ENCODE measurements at places on chromosomes 13 and 19. TPM values are rescaled to one million over a fixed set of nuclear protein-coding genes. Genes with fewer than 3 reads are reported as not detected.

GRCh38 chr13:78701383-78701782, 42.4 kb upstream of the OBI1 start:
- H3K27ac ChIP-seq = no peak overlapping the region
- H3K4me1 ChIP-seq = no peaks in the 10 kb centered on the region
- DNase-seq = no peak
- H3K4me3 ChIP-seq = no peak overlapping the region
- H3K36me3 ChIP-seq = no peaks in the 10 kb centered on the region
- no peaks in the 10 kb centered on the region for H3K27me3 ChIP-seq

DNA sequence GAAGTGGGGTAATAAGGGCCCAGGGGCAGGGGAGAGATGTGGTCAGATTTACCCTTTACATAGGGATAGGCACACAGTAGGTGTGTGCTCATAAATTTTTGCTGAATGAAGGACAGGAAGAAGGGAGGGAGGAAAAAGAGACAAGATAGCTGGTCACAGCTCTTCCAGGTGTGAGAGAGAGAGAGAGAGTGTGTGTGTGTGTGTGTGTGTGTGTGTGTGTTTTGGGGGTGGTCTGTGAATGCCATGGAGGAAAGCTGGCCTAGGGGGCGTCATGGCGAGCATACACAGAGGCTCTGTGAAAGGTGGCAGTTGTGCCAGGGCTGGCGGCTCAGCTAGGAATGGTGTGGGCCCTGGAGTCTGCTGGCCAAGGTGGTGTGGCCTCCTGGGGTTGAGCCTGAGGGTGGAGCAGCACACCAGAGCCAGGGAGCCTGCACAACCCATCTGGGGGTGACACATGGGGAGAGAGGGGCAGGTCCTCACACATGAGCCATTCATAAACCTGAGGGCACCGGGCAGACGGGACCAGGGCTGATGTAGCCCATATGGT, 6.0 kb upstream of the PRX start:
- peaks cover 3% of the 10 kb centered on the region for H3K4me1 ChIP-seq
- no peaks in the 10 kb centered on the region for H3K27me3 ChIP-seq
- no peaks in the 10 kb centered on the region for H3K36me3 ChIP-seq
- H3K27ac ChIP-seq = no peak overlapping the region
- peak; percentile 48 for DNase-seq

DNA sequence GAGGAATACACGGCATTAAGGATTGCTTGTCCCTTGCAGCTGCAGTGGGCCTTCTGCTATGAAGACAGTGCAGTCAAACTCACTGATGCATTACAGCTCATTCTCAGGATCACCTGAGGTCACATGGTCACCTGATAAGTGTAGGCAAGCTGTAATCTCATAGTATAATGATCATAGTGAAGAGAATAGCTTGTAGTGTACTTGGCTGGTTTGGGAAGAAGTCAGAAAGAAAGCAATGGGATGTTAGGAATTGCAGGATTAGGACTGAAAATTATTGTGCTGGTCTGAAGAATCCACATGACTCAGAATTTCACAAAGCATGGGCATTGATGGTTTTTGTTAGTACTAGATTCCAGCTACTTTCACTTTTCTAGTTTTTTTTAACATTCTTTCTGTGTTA, 76.7 kb downstream of the MBNL2 start:
- H3K4me1 ChIP-seq = peaks cover 17% of the 10 kb centered on the region
- DNase-seq = no peak
- H3K4me3 ChIP-seq = no peak overlapping the region
- H3K36me3 ChIP-seq = no peaks in the 10 kb centered on the region
- no peaks in the 10 kb centered on the region for H3K27me3 ChIP-seq

- no peak overlapping the region for H3K4me3 ChIP-seq
- no peaks in the 10 kb centered on the region for H3K4me1 ChIP-seq
- no peak for DNase-seq
- no peaks in the 10 kb centered on the region for H3K27me3 ChIP-seq
- H3K27ac ChIP-seq = no peak overlapping the region
These were observed 302.1 kb downstream of the PCDH17 start for GRCh38 chr13:57933606-57934005.

- no peaks in the 10 kb centered on the region for H3K27me3 ChIP-seq
- H3K4me3 ChIP-seq = no peak overlapping the region
- H3K27ac ChIP-seq = no peak overlapping the region
These were observed 13.0 kb downstream of the NMRK2 start for GRCh38 chr19:3945838-3946237.

GRCh38 chr13:100234006-100234405, 145.1 kb downstream of the PCCA start:
- peak; percentile 9 for DNase-seq
- peaks cover 32% of the 10 kb centered on the region for H3K4me1 ChIP-seq
- no peaks in the 10 kb centered on the region for H3K27me3 ChIP-seq
- no peak overlapping the region for H3K27ac ChIP-seq

The KIR3DL1 gene
- total RNA-seq = 0.25 TPM

The IGFL1 gene
- not detected for total RNA-seq

The KLF1 gene
- total RNA-seq = not detected

Measured in kidney (tissue), 22 donors.